ENCODE measurements at places on chromosomes 2 and 18.

DNA sequence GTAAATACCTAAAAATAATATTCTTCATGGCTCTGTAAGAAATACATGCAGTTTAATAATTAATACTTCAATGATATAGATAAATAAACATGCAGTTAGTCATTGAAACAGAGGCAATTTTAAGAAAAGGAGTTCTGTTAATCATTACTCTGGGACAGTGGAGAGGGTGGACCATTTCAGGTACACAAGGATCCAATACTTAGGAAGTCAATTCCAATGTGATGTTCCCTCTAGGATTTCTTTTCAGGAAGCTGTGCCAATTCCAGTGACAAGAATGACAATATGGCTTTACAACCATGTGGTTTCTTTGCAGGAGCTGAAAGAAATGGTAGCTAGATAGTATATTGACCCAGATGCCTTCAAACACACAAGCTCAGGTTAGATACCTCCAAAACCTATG lies 175.8 kb upstream of the NETO1 start:
- no peak for DNase-seq

DNA sequence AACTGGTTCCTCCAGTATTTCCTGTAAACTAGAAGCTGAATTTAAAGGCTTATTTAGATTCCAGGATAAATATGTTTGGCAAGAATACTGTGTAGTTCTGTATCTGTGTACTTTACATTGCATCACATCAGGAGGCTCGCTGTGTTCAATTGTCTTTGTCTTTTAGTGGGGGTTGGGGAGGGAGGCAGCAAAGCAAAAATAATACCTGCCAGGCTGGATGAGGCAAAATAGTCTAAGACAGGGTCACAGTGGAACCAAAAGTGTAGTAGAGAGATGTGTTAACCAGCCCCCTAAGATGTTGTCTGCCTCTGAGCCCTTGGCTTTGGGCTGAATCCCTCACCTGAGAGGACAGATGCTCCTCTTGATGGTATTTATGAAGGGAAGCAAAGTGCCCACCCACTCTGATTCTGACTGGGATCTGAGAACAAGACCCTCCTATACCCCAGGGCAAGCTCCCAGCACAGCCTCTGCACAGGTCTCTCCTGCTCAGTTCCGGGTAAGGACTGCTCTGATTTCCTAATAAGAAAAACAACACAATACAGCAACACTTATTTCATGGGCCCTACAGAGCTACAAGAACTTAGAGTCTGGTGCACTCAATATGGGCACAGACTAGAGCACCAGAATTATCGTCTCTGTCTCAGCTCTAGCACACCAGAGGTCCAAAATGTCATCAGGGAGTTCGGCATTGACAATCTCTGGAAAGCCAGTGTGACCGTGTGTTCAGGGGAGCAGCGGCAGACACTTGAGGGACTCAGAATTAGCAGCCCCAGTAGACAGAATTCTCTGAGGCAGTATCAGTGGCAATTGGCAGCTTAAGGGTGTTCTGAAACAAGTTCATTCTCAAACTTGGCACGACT lies 7.2 kb upstream of the AFTPH start:
- no peak for DNase-seq

DNA sequence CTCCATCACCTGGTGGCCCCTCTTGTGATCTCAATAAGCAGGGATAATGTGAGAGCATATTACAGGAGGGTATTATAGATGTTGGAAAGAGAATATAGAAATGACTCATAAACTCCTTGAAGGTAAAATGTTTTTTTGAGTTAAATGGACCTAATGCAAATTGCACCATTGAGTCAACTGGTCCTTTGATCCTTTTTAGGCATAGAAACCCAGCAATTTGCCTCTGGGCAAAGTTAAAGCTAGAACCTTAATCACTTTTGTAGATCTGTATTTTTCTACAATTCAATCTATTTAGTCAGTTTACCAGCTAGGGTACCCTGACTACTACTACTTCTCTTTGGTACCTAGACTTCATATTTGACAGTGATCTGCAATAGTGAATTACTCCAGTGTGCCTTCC lies 71.8 kb upstream of the RNF152 start:
- DNase-seq, result no peak

GRCh38 chr18:60391571-60392226 lies 19.1 kb upstream of the MC4R start:
- no peak for DNase-seq

DNA sequence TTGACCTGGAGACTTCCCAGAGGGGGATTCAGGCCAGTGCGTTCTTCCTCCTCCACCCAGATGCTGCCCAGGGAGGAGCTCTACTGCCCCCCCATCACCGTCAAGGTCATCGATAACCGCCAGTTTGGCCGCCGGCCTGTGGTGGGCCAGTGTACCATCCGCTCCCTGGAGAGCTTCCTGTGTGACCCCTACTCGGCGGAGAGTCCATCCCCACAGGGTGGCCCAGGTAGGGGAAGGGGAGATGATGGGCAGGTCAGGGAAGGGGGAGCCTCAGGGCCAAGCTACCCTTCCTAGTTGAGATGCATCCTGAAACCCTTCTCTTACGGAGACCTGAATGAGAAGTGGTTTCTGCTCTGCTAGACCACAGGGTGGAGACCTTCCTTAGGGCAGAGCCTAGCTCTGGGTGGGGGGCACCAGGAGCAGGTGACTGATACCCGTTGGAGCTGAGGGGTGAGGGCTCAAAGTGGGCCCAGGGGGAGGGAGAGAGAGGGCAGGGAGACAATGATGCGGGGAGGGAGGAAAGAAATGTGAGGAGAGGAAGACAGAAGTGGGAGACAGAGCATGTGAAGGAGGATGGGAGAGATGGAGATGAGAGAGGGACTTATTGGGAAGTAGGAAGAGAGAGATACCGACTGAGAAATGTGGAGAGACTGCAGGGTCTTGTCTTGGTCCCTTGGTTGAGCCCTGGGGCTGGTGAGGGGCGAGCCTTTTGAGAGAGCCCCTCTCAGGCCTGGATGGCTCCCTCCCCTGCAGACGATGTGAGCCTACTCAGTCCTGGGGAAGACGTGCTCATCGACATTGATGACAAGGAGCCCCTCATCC lies 159.4 kb downstream of the DYSF start:
- no peak for DNase-seq

Data from endothelial cell of umbilical vein (primary cell).